WERI-Rb-1 (cell line): ENCODE measurements at places on chromosomes 7 and 10.

DNA sequence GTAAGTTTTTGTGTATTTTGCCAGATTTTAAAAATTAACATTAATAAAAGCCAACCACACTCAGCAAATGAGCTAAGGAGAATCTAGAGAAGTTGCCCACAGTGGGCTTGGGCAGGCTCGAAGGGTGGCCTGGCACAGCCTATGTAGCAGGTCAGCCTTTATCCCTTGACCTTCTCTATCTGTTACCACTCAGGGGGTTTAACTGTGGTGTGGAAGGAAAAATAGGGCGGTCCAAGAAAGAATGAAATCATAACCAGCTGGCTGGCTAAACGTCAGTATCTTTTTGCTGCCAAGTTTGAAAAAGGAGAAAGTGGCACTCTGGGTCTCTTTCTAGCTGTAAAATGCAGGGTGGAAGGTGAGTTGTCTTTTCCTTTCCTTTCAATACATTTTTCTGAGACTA is 130.3 kb upstream of the ASAH2 start:
- no peak for DNase-seq

- no peak for DNase-seq
Observed at GRCh38 chr7:85065888-85066485, 120.9 kb downstream of the SEMA3D start.

GRCh38 chr7:74083928-74084721 is 521 bp downstream of the LIMK1 start:
- DNase-seq: peak; percentile 48

- no peak for DNase-seq
Observed at GRCh38 chr10:11525503-11525902, 85.9 kb downstream of the USP6NL start.

GRCh38 chr7:55248526-55248925 is 116.6 kb upstream of the LANCL2 start:
- no peak for DNase-seq

DNA sequence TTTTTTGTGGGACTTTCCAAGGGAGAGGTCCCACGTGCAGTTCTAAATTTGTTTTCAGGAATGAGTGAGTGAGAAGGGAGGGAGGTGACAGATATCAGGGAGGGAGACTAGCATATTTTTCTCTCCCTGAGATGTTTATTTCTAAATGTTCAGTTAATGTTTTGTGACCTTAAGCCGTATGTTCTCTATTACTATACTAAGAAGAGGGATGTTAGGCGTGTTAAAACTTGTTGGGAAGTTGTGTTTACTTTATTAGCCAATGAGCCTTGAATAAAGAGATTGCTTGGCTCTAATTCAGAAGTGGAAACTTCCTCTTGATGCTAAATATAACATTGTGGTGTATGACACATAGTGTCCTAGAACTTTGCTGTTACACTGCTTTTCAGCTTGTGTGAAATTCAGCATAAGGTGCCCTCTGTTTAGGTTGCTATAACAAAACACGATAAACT is 37.3 kb downstream of the DNAH11 start:
- DNase-seq: no peak

DNA sequence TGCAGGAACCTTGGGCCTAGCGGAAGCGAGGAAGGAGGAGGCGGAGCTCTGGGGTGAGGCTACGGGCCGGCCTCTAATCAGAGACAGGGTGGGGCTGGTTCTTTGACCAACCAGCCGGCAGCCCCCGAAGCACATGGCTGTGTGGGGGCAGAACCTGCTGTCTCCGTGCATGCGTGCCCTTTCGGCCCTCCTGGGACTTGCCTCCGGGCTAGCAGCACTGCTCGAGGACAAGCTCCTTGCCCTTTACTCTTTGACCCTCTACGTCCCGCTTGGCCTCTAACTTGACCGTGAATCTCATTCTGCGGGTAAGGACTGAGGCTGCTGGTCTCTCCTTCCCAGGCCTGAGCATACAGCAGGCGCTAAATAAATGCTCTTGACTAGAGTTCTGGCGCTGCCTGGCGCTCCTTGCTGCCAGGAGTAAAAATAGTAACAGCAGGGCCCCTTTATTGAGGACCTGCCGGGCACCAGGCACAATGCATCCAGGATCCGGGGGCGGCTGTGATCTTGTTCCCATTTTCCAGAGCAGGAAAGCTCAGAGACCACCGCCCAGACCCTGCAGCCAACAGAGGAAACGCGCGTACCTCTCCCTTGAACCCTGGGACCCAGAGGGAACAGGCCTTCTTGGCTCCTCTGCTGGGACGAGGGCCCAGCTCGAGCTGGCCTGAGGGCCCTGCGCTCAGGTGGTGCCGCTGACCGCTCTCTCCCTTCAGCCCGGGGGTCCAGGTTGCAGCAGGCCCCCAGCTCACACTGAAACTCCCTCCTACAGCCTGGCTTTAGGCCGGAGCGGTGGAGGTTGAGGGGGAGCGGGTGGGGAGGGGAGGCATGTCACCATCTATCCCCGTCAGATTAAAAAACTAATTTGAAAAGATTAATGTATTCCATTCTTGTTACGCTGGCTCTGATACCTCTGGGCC is 2.7 kb upstream of the COMTD1 start:
- no peak for DNase-seq

GRCh38 chr10:49758249-49758930 is 3.7 kb downstream of the OGDHL start:
- no peak for DNase-seq

DNA sequence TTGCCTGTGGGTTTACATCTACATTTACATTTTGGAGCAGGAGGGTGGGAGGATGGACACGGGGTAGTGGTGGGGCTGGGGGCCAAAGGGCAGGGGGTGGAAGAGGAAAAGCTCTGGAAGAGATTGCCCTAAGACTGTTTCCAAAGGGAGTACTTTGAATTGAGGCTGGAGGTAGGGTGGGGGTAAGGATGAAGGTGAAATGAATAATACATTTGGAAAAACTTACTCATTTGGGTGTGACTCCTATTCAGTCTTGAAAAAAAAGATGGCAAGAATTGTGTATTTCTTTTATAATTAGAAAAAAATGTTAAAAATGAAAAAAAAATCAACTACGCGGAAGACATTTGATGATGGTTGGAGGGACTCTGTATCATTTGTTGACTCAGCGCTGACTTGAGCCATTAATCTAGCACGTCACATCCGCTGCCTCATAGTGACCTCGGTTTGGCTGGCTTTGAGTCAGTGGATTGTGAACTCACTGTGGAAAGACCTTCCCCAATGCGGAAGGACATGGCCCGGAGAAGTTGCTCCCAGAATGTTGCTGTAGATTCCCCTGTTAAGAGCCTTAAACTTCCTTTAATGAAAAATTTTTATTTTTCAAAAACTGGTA is 2.8 kb downstream of the FAM180A start:
- DNase-seq: no peak

DNA sequence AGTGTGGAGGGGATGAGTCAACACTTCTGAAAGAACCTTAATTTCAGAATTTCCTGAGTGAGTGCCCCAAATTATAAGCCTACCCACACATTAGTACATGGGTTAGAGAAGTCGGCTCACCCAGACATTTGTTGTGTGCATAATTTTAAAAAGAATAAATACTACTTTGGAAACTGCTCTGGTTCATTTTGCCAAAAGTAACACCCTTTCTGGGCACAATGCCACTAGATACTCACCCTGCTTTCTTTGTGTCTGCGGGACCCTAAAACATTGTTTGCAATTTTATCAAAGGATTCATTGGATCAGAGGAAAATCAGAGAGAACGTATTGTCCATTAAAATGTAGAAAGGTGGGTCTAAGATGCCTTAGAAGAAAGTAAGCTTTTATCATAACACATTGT is 245.5 kb upstream of the NRP1 start:
- no peak for DNase-seq

- no peak for DNase-seq
Observed at GRCh38 chr7:27808626-27809025, 68.7 kb downstream of the TAX1BP1 start.

DNA sequence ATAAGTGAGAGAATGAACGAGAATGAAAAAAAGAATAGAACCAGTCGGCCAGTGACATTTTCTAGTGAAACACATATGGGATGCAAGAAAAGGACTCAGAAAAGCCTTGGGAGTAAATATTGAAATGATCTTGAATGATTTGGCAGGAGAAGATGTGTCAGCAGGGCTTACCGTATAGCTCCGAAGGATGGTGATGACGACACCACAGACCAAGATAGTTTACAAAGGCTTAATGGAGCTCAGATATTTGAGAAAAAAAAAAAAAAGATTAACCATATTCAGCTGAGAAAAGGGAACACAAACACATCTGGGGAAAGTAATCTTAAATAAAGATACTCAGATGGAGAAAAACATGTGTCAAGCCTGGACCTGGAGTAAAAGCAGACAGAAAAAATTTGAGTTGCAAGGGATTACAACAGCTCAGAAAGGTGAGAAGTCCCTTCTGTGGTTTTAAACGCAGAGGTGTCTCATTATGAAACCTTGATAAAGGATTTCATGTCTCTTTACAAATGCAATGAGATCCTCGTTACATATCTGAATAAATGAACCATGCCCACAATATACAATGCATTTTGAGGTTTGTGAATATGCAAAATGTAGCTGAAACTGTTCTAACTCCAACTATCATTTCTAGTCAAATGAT is 36.0 kb downstream of the DNAJB9 start:
- DNase-seq: no peak

GRCh38 chr7:27636326-27637006 is 26.2 kb downstream of the HIBADH start:
- DNase-seq: no peak

DNA sequence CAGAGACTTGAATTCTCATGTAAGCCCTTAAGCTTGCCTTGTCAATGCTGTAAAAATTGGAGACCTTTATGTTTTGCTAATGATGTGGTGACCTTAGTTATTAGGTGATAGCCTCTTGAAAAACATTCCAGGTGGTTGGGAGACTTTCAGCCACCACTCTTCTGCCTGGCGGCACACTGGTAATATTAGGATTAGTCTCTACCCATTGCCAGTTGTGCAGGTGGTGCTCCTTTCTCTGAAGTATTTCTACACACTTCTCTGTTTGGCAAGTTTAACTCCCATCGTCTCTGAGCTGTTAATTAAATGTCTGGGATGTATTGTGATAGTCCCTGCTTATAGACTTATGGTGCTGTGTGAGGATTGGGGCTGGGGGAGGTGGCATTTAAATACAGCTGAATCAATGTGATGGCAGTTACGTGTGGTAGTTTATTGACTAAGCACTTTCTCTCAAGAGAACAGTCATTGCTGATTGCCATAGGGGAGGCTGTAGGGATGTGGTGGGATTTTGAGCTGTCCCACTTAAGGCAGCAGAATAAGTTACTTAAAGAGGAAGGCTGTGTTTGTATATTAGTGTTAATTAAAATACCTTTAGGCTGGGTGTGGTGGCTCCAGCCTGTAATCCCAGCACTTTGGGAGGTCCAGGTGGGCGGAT is 61.7 kb downstream of the DAGLB start:
- no peak for DNase-seq

- no peak for DNase-seq
Observed at GRCh38 chr7:68440866-68441265, 1157.4 kb upstream of the AUTS2 start.

GRCh38 chr7:134126146-134126545 is 994 bp upstream of the LRGUK start:
- no peak for DNase-seq

DNA sequence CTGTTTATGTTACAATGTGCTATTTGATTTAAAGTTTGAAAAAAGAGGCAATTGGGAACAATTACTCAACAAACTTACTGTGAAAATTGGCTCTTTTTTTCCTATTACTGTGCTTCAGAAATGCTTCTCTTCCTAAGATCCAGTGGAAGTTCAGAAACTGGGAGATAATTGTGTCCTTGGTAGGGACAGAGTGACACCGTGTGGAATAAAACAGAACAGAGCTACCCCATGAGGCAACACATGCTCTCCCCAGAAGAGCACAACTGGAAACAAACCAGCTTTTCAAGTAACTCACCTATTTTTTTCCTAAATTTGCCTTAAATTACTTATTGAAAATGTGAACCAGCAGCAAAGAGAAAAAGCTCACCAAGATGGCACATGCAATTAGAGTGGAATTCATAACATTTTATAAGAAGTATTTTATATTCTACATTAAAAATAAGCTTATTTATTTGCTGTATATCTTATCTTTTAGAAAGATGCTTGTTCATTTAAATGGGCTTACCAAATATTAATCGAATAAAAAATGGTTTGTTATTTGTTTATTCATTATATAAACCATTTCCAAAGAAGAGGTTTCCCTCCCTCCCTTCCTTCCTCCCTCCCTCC is 346.1 kb upstream of the ANKRD30A start:
- peak; percentile 48 for DNase-seq

GRCh38 chr7:122802301-122802751 is 83.9 kb downstream of the CADPS2 start:
- DNase-seq: no peak
